ENCODE measurements at places on chromosomes 11 and 22.

GRCh38 chr11:12216671-12217374 is 106.4 kb downstream of the MICAL2 start:
- DNase-seq, result no peak

DNA sequence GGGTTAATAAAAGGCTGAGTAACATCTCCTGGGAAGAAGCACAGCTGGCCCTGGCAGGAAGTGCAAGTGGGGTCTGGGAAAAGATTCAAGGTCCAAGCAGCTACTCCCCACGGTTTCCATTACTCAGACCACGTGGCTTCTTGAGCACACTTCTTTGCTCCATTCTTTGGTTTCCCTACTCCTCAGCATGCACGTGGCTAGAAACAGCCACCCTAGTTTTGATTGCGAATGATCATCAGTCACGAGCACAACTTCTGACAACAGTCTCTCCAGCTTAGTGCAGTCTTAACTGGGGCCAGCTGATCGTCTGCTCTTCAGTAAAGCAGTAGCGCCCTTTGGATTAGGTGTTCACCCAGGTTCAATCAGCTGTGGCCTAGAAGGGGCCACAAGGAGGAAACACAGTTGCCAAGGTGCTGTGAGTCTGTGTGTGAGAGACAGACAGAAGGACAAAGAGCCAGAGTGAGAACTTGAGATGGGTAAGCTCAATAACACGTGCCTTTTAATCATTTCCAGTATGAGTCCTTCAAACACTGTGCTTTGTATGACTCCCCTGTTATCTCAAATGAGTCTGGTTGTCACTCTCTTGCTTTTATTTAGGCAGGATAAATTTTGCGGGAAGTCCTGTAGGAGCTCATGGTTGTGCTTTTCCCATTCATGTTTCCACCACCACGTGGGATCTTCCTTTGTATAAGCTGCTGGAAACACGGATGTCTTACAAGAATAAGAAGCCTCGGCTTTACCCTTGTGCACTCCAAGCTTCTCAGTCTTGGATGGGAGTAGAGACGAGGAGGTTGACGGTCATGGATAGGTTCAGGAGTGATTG is 901 bp upstream of the PARVA start:
- no peak for DNase-seq

GRCh38 chr11:85472953-85473352 is 154.2 kb downstream of the DLG2 start:
- no peak for DNase-seq

GRCh38 chr11:33616552-33616951 is 84.1 kb downstream of the C11orf91 start:
- no peak for DNase-seq

- DNase-seq, result no peak
Observed at GRCh38 chr22:23117275-23117674, 24.5 kb downstream of the RSPH14 start.

- DNase-seq, result no peak
Observed at GRCh38 chr22:45718391-45718790, 46.8 kb downstream of the ATXN10 start.

Data from DMS153 (cell line).